ENCODE measurements at places on chromosomes 1 and 21.

- no peak for DNase-seq
Measured at GRCh38 chr1:227472772-227473171, 90.6 kb upstream of the ZNF678 start.

DNA sequence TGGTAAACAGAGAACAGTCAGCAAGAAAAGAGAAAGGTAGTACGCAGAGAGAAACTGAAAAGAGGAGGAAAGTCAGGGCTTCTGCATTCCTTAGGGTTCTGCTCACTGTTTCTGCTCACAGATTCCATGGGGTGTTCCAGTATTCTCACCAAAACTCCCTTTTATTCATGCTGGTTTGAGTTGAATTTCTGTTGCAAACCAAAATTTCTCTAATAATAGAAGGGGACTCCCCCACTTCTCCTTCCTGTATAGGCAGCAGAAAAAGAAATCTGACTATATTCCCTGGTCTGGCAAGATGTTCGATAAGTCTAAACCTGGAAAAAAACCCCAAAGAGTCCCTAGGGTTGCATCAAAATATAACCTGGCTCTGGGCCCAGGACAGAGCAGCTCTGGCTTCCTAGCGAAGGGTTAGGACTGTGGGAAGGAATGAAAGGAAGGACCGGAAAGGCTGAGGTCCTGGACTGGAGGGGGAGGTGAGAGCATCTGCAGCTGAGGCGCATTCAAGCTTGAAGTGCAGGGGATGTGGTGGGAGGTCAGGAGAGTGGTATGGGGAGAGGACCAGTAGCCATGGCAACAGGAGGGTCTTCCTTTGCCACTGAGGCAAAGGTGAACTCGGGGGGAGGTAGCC lies 18.8 kb upstream of the RGS16 start:
- DNase-seq = no peak

- DNase-seq = no peak
Measured at GRCh38 chr1:7454895-7455784, 316.0 kb upstream of the VAMP3 start.

GRCh38 chr21:25772686-25773085 lies 37.9 kb downstream of the GABPA start:
- DNase-seq = no peak

DNA sequence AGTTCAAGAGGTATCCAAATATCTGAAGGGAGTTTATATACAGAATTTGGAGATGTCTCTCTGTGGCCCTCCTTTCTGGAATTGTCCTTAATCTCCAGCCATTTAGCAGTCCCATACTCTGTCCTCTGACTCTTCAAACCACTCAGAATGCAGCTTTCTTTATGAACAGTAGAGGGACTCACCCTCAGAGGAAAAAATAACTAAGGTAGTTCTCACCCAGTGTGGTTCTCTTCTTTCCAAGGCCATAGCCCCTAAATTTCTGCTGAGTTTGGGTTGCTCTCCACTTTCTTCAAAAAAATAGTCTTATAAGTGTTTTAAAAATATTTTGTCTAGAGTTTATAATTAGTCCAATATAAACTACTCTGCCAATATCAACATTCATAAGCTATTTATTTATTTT lies 369.7 kb downstream of the MATN1 start:
- no peak for DNase-seq

DNA sequence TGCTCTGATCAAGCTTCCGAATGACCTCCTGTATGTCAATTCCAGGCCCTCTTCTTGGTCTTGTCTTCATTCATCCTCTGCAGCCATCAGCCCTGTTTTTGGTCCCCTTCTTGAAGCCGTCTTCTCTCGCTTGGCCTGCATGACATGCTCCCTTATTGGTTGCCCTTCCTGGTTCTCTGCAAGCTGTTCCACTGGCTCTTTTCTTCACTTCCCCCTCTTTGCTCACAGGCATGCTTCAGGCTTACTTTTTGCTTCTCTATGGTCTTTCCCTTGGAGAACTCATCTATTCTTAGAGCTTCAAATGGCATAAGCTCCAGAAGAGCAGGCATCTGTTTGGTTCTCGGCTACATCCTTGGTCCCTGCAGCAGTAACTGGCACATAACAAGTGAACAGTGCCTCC lies 38.8 kb downstream of the PDPN start:
- no peak for DNase-seq

DNA sequence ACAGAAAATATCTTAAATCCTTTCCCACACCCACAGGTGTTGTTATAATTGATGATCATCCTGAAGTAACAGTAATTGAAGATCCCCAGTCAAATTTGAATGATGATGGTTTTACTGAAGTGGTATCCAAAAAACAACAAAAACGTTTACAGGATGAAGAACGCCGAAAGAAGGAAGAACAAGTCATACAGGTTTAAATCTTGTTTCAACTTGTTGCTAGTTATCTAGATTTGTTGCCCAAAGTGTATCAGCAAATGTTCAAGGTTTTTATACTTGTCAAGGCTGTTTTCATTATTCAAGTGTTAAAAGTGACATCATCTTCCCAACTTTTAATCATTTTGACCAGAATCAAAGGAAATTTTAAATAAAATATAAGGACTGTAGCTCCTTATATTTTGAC lies 64.7 kb downstream of the PRRC2C start:
- DNase-seq = no peak

- no peak for DNase-seq
Measured at GRCh38 chr1:31429583-31429982, 16.6 kb downstream of the SERINC2 start.

GRCh38 chr1:66366634-66367033 lies 167.3 kb upstream of the SGIP1 start:
- DNase-seq = no peak

- no peak for DNase-seq
Measured at GRCh38 chr1:156643049-156643777, 1.3 kb downstream of the BCAN start.

DNA sequence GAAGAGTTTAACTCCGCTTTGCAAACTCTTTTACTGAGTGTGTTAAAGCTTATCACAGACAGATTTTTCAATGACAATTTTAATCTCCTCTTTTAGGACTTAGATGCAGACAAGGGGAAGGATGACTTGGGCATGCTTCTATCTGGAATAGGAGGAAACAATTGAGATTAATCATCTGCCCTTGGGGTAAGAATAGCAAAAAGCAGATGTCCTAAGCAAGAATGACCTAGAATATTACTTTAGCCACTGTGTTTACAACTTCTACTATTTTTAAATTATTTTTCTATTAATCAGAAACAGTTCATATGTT lies 569.0 kb upstream of the ADGRL2 start:
- DNase-seq = no peak

DNA sequence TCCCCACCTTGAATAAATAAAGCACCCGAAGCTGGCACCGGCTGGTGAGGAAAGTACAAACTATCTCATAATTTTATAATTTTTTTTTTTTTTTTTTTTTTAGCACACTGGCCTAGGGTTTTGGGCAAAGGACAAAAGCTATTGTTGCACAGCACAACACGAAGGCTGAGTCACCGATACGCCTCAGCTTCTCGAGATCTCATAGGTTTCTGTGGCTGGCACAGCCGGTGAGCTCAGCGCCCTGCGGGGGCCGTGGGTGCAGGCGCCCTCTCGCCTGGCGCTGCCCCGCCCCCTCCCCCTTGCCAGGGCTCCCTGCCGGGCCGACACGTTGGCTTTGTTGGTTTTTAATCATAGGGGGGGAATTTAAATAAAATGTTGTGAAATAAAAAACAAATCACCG lies 17.2 kb downstream of the CASZ1 start:
- no peak for DNase-seq

DNA sequence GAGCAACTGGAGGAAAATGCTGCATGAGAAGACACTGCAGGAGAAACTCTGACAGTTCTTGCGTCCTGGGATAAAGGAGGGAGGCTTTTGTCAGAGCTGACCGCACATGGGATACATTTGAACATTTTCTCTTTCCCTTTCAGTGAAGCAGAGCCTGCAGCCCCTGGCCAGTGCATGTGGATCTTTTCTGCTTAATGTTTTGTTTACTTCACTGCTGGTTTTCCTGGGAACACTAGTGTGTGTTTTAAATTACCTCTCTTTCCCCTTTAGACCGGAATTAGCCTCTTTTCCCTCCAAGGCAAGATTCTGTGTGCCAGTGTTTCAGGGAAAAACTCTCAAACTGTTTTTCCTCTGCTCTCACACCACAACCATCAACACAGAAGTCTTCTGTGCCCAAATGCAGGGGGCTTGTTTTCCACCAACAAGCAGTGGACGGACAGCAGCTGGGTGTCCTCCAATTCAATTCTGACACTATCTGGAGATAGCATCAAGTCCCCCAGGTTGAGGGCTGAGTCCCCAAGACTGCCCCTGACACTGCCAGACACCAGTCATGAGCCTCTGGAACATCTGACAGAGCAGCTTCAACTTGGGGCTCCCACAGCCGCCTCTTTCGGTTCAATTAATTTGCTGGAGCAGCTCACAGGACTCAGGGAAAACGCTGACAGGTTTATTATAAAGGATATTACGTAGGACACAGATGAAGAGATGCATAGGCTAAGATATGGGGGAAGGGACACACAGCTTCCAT lies 136.2 kb downstream of the RHOU start:
- no peak for DNase-seq

GRCh38 chr1:157949074-157949354 lies 44.4 kb upstream of the KIRREL1 start:
- DNase-seq = no peak

- peak; percentile 71 for DNase-seq
Measured at GRCh38 chr1:56509713-56510641, 69.4 kb downstream of the PLPP3 start.

DNA sequence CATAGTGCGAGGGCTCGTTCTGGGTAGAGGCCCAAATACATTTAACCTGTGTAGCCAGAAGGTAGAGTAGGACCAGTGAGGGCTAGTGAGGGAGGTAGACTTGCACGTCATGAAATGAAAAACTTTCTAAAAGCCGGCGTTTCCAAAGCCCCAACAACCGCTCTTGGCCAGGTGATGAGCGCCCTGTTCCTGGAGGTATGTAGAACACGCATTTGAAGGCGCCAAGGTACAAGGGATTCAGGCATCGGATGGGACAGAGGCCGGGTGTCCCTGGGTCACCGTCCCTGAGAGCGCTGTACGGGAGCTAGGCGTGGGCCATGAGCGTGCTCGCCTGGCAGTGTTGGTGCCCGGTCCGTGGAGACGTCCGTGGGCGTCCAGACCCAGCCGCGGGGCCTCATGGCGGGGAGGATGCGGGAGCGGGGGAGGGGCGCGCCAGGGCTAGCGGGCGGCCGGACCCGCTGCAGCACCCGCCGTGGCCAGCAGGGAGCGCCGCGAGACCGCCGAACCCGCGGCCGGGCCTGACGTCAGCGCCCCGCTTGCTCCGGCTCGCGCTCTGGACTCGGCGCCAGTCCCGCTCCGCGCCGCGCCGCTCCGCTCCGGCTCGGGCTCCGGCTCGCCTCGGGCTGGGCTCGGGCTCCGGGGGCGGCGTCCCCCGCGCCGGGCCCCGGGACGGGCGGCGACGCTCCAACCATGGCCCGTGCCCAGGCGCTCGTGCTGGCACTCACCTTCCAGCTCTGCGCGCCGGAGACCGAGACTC lies at the start of gene PTPRU:
Gene PTPRU, plus strand, starts transcription at position 568 of the 757 bp plus-strand sequence. Its CDS starts 123 bp downstream, at position 691.
- DNase-seq = peak; percentile 71

DNA sequence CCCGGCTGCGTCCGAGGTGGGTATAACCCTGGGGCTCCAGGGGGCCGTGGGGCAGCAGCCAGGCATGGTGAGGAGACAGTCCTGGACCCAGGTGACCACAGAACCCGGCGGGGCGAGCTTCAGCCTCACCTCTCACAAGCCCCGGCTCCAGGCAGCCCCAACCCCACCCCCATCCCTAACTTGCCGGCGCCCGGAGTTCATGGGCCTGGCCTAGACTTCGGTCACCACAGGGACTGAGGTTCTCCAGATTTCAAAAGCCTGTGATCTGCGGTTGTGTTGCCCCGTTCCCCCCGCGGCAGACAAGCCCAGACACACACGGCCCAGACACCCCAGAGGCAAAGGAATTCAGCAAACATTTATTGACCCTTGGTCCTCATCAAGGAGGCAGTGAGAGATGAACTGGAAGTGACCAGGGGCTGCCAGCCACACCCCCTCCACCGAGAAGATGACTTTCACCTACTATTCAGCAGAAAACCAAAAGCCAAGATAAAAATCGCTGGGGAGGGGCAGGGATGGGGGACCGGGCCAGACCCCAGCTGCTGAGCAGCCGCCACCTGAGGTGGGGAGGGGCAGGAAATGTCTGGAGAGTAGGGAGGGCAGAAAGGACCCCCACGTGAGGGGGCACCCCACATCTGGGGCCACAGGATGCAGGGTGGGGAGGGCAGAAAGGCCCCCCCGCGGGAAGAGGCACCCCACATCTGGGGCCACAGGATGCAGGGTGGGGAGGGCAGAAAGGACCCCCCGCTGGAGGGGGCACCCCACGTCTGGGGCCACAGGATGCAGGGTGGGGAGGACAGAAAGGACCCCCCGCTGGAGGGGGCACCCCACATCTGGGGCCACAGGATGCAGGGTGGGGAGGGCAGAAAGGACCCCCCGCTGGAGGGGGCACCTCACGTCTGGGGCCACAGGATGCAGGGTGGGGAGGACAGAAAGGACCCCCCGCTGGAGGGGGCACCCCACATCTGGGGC lies 3.9 kb downstream of the HES4 start:
- DNase-seq = peak; percentile 7

DNA sequence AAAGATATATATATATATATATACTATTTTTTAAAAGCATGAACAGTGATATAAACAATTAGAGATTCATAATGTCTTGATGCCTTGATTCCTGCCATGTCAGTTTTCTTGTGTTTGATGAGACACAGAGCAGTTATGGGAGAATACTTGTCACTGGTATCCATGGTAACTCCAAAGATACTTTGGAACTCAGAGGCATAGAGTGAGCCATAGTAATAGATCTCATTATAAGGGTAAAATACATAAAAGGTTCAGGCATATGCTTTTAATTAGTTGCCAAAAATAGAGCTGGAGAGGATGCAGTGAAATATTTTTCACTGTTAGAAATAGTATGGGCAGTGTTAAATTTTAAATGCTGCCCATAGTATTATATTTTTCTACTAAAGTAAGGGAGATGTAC lies 134.1 kb downstream of the SYT14 start:
- no peak for DNase-seq

DNA sequence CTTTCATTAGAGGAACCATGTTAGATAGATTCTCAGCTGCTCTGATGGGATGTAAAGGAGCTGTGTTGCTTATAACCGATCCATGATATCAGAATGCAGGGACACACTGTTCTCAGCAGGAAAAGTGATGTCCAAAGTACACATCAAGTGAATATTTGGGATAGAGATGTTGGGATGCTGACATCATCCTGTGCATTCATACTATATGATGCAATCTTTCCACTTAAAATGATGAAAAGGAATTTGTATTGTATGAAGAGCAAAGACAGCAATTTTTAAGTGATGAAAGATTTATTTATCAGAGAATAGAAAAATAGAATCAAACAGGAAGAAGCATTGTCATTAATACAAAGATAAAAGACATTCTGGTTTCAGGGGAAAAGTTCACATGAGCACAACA lies 110.1 kb downstream of the ERG start:
- DNase-seq = no peak

DNA sequence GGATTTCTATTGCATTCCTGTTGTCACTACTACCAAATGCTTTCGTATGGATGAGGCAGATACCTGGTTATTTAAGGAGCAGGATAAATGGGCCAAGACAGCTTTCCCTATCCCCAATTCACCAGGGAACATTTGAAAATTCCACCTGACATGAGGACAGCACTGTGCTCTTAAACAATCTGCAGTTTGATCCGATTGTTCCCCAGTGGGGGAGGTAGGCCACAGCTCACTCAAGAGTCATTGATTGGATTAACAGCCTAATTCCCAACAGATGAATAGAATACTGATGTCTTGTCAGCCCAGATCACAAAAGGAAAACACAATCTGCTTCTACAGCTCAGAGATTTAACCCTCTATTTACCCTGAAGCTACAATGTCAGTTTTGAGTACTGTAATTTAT lies 123.9 kb downstream of the LHX4 start:
- DNase-seq = peak; percentile 94

GRCh38 chr1:12486401-12487005 lies 131.5 kb downstream of the DHRS3 start:
- peak; percentile 15 for DNase-seq
